ENCODE measurements at places on chromosomes 5 and 9.

- no peak for DNase-seq
Measured at GRCh38 chr9:16901590-16901989, 31.1 kb upstream of the BNC2 start.

- DNase-seq, result no peak
Measured at GRCh38 chr5:18772475-18772874, 1138.2 kb downstream of the TAF11L14 start.

DNA sequence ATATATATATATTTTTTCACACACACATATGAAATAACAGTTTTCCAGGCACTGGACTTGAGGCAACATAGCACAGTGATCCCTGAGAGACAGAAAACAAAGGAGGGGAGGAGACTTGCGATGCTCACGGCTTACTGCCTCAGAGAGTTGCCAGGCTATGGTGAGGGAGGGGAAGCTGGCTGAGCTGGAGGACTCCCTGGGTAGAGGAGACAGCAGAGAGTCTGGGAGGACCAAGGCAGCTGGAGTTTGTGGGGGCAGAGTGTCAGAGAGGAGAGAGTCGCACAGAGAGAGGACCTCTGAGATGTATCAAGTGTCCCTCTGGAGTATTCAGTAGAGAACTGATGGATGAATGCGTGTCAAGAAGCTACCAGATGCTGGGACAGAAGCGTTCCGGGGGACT is 23.1 kb upstream of the QSOX2 start:
- DNase-seq, result no peak

- DNase-seq, result no peak
Measured at GRCh38 chr9:117671468-117671867, 32.7 kb upstream of the TLR4 start.

DNA sequence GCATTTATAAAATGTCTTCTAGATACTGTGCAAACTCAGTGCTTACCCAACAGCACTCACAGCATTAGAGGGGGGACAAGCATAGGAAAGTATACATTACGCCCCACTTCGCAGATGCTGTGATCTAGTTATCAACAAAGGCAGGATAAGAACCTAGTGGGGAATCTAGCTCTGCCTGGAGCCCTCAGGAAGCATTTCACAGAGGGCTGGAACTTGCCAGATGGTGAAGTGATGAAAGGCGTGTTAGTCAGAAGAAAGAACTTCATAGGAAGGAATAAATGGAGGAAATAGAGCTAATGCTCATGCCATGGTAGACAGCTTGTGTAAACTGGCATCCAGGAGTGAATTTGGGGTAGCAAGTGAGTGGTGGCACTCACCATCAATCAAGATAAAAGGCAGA is 25.8 kb downstream of the DIRAS2 start:
- no peak for DNase-seq

- DNase-seq, result no peak
Measured at GRCh38 chr9:136628268-136628667, 34.4 kb upstream of the EGFL7 start.

- DNase-seq, result no peak
Measured at GRCh38 chr9:110537841-110538646, 41.5 kb downstream of the SVEP1 start.

DNA sequence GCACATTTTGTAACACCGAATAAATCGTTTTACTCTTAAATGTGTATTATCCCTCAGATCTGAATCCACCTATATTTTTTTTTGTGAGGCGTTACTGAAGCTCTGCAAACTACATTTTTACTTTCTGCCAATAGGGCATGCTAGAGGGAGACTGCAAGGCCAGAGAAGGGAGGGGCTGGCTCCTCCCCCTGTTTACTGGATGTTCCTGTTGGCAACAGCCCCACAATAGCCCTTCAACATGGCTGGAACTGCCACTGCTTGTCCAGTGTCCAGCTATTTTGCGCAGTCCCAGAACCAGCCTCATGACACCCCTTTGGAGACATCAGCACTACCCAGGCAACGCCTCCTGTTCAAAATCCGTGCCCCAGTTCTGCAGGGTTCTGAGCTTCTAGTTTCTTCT is 85.4 kb upstream of the MIER3 start:
- no peak for DNase-seq

GRCh38 chr9:109723781-109724180 is 56.2 kb upstream of the PALM2AKAP2 start:
- DNase-seq, result no peak

GRCh38 chr5:147629196-147629595 is 119.3 kb upstream of the DPYSL3 start:
- DNase-seq, result no peak

GRCh38 chr9:134585746-134586706 is 55.6 kb upstream of the COL5A1 start:
- peak; percentile 65 for DNase-seq

DNA sequence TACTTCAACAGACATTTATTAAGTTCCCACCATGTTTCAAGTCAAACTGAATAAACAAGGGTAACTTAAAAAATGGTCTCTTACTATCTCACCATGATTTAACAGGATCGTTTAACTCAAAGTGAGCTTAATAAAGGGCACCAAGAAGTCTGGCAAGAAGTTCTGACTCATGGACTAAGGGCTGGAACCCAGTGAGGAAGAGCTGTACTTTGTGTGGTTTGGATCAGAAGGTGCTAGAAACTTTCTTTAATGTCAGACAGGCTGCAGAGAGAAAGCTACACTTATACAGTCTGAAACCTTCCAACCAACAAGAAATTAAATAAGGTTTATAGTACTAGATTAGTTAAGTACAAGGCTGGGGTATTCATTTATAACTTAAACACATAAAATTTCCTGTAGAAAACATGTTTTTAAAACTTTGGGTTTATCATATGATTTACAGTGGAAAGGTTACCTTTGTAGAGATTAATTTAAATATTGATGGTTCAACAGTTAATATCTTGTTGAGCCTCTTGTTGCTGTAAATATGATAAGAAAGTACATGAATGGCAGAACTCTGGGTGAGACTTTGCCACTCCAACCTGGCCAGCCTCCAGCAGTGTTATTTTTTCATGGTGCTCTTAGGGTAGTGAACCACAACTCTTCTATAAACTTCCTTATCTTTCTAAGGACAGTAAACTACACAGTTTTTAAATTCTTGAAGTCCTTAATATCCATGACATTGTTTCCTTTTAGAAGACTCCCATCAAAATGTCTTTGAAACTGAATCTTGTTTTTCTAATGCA is 162.8 kb downstream of the MAN2A1 start:
- DNase-seq, result no peak

GRCh38 chr9:77708064-77708815 is 60.1 kb upstream of the GNA14 start:
- DNase-seq, result no peak

DNA sequence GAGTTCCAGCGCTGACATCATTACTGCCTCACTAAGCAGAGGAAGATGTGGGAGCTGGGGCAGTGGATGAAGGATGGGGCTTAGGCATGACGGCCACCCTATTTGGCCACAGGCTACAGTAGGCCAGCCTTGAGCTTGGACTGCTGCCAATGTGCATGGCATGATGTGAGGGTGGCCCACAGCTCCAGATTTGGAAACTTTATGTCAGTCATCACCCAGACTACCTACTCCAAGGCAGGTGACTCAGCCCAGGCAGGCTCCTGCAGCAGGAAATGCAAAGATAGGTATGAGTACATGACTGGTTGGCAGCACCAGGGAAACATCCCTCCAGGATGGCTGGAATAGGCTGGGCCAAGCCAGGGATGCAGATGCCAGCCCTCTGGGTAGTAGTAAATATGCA is 303.6 kb downstream of the SPOCK1 start:
- DNase-seq, result peak; percentile 89

- DNase-seq, result no peak
Measured at GRCh38 chr5:56064984-56065383, 70.2 kb upstream of the IL6ST start.

DNA sequence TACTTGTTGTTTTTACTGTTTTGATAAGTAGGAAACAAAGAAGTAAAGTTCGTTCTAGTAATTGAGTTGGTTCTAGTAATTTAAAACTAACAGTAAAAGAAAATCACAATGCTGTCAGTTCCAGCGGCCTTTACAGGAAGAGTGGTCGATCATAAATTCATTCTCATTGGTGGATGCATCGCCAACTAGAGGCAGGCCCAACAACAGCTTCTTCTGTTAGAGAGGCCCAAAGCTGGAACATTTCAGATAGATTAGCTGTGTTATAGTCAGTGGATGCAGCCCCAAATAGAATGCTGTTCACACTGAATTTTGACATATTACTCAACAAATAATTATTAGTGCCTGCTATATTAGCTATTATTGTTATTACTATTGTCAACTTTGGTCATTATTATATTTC is 80.8 kb downstream of the ARRDC3 start:
- no peak for DNase-seq

DNA sequence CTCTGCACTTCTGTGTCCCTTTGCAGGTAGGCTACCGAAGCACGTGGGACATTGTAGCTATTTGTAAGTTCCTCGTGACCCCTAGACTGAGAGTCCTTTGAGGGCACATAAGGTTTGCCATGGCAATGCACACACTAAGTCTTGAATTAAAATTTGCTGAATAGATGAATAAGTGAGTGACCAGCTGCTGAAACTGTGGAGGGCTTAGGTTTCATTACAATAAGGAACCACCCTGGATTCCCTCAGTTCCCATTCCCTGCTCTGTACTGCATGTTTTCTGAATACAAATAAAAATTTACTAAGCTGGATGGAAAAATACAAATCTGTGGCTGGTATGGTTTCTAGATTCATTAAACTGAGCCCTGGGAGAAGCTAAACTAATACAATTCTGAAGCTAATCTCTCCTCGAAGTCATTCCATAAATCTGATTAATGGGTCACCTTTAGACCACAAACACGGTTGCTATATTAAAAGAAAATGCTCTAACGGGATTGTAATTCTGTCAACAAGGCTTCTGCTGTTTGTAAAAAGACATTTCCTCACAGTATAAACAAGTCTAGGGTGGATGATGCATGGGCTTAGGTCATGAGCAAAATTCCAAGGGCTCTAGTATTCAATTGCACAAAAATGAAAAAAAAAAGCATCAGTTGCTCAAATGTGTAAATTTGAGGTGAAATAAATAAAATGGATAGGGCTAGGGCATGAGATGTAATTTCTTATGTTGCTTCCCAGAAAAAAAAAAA is 172.3 kb downstream of the ATP10B start:
- DNase-seq, result no peak

DNA sequence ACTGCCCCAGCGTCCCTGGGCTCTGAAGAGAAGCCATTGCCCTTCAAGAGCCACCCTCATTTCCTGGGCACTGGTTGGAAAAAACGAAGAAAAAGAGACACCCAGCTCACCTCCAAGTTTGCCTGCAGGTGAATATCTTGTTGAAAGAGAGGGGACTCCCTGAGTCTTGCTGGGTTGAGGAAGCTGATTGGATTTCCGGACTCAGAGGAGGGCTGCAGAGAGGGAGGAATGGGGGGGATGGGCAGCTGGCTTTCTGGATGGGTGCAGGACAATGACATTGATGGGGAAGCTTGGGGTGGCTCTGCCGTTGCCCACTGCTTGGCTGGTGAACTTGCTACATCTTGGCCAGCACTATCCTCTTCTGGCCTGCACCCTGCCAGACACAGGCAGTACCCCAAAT is 31.0 kb upstream of the IER5L start:
- DNase-seq, result no peak

- DNase-seq, result no peak
Measured at GRCh38 chr5:9500625-9501024, 45.2 kb downstream of the SEMA5A start.

GRCh38 chr5:68838157-68838718 is 255.6 kb upstream of the SLC30A5 start:
- DNase-seq, result no peak

DNA sequence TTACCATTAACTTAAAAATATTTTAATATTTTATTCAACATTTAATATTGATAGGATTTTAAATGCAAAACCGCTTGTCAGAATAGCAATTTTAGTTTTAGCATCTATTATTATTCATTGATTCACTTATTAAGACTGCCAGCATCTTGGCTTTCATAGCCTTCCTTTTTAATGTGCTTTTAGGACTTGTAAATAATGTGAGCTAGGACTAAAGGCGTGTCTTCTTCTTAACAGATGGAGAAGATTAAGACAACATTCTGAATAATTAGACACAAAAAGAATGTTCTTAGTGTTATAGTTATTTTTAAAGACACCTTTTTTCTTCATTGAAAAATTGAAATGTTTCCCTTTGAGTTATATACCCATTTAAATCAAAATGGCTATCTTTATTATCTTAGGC is 6.9 kb downstream of the IL31RA start:
- no peak for DNase-seq

DNA sequence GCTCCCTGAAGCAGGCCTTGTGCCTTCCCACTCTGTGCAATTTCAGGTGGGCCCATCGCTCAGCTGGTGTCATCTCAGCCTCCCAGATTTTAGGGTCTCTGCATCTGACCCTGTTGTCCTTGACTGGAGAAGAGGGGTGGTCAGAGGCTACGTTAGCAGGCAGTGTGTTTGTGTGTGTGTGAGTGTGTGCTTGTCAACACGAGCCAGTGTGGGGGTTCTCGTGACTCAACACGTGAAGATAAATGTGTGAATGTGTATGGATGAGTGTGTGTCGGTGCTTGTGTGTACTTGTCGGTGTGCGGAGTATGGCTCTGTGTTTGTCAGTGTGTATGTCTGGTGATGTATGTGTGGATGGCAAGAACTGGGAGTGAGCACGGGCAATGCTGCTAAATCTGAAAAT is 142.6 kb upstream of the KLF4 start:
- DNase-seq, result no peak

GRCh38 chr9:97632248-97632984 is 752 bp downstream of the TSTD2 start:
- no peak for DNase-seq

GRCh38 chr5:6601271-6601670 is 31.6 kb downstream of the NSUN2 start:
- no peak for DNase-seq

DNA sequence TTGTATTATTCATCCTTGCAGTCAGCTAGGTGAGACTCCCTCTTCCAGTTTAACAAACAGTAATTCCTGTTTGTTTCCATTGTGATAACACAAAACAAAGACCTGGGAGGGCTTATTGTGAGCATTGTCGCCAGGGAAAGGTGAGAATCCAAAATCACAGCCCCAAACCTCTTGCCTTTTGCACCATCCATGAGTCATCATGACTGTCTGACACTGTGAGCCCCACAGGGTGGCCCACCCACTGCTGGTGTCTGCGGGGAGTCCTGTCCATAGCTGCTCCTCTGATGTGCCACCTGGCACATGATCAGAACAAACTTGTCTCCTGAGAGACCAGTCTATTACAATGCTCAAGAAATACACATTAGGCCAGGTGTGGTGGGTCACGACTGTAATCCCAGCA is 33.7 kb upstream of the S1PR3 start:
- DNase-seq, result no peak

- no peak for DNase-seq
Measured at GRCh38 chr5:147482706-147483180, 27.1 kb downstream of the DPYSL3 start.

DNA sequence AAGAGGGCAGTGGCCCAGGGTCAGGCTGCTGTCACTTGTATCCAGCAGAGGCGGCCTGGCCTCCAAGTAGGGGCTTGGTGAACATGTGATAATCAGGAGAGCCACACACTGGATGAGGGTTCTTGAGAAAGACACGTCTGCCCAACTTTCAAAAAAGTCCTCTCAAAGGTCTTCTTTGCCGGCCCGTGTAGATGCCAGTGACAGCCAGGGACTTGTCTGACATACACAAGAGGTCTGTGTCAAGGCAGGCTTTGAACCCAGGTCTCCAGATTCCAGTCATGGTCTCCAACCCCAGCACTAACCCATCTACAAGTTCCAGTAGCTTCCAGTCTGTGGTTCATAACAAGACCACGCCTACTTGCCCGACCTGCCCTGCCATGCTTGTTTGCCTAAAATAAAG is 7.9 kb upstream of the AMBP start:
- peak; percentile 32 for DNase-seq

Measured in RWPE2 (cell line).